Stimulated activated CD8-positive, alpha-beta memory T cell treated with anti-CD3 and anti-CD28 coated beads, Interleukin-4, amount 100 ng/mL, for 4 hours (primary cell): ENCODE measurements at places on chromosomes 1 and 21.

DNA sequence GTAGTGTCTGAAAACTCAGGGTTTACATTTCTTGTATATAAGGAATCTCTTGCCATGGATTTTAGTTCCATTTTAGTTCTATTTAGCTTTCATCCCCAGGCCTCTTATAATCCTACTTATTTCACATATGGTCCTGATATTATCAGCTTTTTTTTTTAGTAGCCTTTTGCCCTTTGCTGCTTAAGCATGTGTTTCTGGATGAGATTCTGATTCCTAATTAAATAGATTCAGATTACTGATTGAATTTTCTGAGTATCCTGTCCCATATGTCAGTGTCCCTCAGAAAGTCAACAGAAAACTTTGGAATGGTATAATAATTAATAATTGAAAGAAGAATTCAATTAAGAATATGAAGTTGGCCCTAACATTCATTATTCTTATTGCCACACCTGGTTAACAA, 134.7 kb upstream of the HOOK1 start:
- DNase-seq, result no peak

DNA sequence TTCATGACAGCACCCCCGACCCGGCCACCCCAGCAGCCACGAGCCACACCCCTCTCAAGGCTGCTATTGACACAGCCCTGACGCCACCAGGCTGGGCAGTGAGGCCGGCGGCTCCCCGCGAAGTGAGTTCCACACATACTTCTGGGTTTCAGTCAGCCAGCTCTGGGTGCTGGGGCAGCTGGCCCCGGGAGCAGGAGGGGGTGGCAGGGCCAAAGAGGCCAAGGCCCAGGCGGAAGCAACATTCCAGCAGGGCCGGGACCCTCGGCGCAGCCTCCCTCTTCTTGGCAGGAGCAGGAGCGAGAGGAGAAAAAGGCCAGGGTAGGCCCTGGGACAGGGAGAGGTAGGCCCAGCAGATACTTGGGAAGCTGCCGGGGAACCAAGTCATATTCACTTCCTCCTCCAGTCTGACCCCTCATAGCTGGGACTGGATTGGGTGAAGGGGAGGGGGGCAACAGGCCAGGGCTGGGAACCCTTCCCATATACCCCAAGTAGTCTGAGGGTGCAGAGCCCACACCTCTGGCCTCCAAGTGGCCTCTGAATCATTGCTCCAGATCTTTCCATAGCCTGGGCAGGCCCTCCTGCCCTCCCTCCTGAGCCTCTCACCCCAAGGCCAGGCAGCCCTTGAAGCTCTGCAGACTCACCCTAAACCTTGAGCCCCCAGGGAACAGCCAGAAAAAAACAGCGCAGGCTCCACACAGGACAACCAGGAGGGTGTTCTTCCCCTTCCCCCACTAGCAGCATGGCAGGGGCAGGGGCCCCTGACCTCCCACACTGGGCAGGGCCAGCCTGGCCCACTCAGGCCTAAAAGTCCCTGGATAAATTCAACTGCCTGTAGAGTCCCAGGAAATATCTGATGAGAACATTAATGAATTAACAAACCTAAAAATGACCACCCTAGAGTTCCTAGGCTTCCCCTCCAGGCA, 5.7 kb downstream of the HSPG2 start:
- DNase-seq, result no peak

- no peak for DNase-seq
These were observed 6.4 kb downstream of the MGST3 start for GRCh38 chr1:165637427-165637826.

- peak; percentile 60 for DNase-seq
These were observed 34.9 kb downstream of the ECE1 start for GRCh38 chr1:21255284-21255942.

GRCh38 chr1:22111620-22112019, 31.3 kb downstream of the WNT4 start:
- DNase-seq, result no peak

DNA sequence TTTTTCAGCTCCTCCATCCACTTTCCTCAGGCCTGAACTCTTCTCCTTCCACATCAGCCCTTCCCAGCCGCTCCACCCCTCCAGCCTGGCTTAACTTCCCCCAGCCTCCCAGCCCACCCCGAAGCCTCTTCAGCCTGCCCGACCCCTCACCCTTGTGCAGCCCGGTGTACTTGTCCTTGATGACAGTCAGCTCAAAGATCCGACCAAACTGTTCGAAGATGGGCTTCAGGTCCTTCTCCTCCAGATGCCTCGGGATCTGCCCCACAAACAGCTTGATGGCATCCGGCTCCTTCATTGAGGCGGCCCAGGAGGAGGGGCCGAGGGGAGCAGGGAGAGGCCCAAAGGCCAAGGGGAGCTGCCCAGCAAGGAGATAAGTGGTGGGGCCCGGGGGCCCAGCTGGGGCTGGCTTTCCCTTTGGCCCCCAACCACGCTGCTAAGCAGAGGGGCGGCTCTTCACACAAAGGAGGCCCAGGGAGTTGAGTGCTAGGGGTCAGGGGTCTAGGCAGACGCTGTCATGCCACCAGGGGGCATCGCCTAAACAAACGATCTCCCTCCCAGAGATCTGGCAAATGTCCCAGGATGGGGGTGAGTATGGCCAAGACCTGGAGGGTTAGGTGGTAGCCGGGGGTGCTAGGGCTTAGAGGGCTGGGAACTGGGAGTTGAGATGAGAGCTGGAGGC, 738 bp downstream of the CELF3 start:
- DNase-seq, result no peak

DNA sequence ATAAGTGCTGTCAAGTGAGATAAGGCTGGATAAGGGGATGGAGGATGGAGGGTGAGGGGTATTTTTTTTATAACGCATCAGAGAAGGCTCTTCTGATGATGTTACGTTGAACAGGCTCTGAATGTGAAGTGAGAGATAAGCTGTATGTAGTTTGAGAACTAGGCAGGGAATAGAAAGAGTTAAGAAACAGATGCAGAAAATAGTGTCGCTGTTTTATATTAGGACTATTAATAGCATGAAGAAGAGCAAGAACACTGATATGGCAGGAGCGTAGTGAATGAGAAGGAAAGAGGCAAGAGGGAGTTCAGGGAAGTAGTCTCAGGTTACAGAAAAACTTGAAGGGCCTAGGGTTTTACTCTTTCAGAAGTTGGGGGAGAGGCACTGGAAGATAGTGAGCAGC, 59.8 kb downstream of the GPR88 start:
- DNase-seq, result no peak

DNA sequence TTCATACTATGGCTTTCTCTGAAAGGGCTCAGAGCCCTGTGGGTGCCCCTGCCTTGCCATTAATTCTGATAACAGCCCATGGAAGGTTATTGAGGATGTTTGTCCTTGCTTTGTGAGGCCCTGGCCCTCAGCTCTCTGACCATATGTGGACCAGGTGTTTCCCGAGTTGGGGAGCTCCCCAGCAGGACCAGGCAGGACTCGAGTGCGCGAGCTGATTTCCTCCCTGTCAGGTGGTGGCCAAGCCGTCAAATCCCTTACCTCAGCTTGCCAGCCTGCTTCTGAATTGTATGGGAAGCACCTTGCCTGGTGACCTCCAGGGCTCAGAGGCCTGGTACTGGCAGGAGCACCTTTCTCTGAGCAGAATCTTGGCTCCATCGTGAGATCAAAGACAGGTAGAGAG, 17.9 kb upstream of the SDE2 start:
- no peak for DNase-seq

DNA sequence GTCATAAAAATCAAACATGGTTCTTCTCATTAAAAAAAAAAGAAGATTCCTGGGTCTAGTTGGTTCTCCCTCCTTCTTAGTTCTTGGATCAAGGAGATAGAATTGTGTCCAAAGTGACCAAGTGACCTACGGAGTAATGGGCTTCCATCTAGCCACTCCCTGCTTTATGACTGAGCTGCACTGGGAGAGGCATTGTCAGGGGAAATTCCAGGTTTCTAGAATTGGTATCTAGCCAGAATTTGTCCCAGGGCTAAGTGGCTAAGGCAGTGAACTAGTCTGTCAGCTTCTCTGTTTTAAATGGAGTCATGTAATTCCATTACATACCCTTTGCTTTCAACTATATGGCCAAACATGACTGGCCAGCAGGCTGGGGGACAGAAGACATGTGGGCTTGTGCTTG, 40.1 kb upstream of the ERG start:
- DNase-seq, result no peak

GRCh38 chr1:86068271-86068721, 88.3 kb downstream of the COL24A1 start:
- no peak for DNase-seq

DNA sequence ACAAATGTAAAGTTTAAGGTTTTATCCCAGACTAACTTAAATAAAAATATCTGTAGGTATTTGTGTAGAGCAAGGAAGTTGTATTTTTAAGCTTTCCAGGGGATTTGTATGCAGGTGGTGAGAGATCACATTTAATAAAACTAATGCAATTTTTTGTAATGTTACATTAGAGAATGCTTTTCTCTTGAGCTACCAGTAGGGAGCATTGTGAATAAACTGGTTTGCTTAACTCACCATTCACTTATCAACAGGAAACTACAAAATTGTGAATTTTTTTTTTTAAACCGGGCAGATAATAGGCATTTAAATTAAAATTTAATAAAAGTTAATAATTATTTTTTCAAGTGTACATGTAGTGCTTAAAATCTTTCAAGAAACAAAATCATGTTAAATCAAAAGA, 78.6 kb downstream of the IVNS1ABP start:
- DNase-seq, result no peak

DNA sequence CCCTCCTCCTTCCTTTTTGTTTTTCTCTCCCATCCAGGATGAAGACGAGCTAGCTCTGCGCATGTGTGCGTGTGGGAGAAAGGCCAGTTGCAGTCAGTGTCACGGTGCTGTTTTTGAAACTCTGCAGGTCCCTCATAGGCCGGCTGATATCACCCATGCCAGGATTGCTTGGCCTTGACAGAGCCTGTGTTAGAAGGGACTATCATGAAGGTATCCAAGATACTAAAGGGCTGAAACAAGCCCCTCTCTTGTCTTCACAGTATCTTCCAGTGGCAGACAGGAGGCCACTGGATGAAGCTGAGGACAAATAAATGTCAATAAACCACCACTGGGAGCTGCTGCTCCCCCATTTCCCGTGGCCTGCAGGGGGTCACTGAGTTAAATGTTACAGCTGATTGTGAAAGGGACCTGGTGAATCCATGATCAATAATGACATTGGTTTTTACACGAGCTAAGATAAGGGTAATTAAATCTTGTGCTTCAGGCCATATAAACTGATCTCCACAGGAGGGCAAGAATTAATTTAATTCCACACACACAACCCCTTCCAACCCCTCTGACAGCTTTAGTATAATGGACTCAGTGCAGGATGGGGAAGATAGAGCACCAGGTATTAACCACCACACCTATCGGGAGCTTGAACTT, 64.6 kb upstream of the TARBP1 start:
- no peak for DNase-seq

- no peak for DNase-seq
These were observed 82.9 kb downstream of the GALNT2 start for GRCh38 chr1:230149751-230150584.

- DNase-seq, result no peak
These were observed 9.2 kb upstream of the OSBPL9 start for GRCh38 chr1:51607681-51608095.

DNA sequence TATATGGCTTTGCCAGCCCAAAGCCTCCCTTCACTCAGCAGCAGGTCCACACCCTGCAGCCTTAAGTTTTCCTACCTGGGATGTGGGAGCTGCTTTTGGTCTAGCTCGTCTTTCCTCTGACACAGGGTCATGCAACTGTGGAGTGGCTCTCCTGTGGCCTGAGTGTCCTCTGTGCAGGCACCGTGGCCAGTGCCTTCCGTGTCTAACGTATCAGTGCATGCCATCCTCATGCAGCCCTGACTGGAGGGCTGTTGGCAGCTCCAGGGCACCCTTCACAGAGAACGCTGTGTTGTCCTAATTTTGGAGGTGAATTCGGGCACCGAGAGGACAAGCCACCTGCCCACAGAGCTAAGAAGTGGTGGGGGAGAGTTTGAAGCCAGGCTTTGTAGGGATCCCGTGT, 25.7 kb upstream of the C1orf174 start:
- DNase-seq, result no peak

- DNase-seq, result peak; percentile 15
These were observed at the start of gene SLC45A3 for GRCh38 chr1:205680073-205680851. Gene SLC45A3, minus strand, starts transcription at chr1:205680509. Its CDS starts 15,853 bp downstream, at chr1:205664656.

- DNase-seq, result no peak
These were observed 3.1 kb upstream of the KCNK2 start for GRCh38 chr1:215079456-215079855.

DNA sequence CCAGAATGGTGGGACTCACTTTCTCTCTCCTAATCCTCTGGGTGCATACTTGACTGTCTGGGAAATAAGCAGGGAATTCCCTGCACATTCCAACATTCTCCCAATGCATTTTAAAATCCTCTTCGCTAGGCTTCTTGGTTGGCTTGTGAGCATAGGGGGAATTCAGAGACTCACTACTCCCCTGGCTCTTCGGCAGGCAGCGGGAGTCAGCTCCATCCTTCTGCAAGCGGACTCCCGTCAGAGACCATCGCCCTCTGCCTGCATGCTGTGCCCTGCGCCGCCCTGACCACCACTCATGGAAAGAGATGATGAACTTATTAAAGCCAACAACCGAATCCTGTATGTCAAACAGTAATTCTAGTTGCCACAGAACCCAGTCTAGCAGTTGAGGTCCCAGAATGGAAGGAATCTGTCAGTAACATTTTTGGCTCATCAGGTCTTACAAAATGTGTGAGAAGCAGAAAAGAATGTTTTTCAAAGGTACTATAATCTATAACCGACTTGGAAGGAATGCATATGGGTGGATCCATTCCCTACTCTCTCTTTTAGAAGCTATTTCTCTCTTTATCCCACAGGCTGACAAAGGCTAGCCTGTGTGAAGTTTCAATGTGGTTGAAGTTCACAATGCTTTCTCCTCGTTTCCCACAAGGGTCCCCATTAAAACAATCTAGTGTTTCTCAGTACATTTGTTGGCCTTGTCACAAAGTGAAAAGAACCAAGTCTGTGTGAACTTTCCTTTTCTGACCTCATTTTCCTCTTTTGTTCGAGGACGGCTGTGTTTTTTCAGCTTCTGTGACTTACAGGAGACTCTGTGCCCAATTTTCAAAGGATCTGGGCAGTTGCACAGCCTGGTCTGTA, 119.1 kb upstream of the ADAR start:
- DNase-seq, result no peak

- no peak for DNase-seq
These were observed 28.1 kb downstream of the SHISA4 start for GRCh38 chr1:201916649-201917249.

DNA sequence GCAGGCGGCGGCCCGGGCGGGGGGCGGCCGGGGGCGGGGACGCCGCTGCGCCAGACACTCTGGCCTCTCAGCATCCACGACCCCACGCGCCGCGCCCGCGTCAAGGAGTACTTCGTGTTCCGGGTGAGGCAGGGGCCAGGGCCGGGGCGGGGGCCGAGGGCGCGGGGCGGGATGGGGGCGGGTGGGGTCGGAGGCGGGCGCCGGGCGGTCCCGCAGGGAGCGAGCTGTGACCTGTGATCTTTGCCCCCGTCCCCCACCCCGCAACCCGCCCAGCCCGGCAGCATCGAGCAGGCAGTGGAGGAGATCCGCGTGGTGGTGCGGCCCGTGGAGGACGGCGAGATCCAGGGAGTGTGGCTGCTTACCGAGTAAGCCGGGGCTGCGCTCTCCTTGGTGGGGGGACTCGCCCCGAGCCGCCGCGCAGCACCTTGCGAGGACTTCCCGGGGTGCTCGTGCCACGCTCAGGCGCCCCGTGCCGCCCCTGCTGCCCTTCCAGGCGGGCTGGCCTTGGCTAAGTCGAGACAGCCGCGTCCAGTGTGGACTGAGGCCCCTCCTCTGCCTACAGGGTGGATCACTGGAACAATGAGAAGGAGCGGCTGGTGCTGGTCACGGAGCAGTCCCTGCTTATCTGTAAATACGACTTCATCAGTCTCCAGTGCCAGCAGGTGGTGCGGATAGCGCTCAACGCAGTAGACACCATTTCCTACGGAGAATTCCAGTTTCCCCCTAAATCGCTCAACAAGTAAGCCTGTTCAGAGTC, 514 bp downstream of the TPRG1L start:
- DNase-seq, result peak; percentile 6
